ENCODE measurements at places on chromosomes 6 and 20.
A peak's percentile ranks its signal among the peaks of the same experiment; 100 is the strongest.

DNA sequence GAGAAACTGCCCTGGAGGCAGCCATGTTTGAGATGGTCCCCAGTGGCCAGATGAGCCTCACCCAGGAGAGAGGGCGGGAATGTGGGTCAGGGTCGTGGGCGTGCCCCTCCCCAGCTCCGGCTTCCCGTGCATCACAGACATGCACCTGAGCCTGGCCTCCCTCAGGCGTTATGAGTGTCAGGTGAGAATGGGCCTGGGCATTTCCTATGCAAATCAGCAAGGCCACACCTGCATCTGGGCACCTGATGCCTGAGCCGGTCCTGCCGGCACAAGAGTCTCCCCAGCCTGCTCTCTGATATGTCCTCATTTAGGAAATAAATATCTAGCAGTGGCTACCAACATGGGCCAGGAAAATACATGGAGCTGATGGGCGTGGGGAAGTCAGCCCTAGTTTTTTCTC lies 82.4 kb downstream of the RAMACL start:
- no peak for DNase-seq

DNA sequence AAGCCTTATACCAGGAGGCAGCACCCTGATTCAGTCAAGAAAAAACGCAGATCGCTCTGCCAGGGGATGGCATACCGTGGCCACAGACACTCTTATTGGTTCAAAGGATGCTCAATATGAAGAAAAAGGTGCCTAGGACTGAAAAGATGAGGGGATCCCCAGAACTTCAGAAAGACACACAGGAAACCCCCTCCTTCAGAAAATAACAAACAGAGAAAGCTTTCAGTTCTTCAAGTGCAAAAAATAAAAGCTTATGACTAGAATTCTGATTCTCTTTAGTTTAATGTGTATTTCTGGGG lies 17.7 kb upstream of the MYB start:
- DNase-seq, result no peak

DNA sequence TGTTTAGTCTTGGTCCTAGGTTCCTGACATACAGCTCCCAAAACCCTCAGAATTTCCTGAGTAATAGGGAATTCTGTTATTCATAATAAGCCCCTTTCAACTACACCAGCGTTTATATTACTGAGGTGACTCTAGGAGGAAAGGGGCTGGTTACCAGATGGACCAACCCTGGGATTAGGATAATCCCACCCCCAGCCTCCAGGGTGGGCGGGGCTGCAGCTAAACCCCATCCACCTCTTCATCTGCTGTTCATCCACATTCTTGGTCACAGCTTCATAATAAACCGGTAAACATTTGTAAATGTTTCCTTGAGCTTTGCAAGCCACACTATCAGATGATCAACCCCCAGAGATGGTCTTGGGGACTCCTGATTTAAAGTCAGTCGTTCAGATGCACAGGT lies 38.3 kb downstream of the NINL start:
- DNase-seq, result no peak

DNA sequence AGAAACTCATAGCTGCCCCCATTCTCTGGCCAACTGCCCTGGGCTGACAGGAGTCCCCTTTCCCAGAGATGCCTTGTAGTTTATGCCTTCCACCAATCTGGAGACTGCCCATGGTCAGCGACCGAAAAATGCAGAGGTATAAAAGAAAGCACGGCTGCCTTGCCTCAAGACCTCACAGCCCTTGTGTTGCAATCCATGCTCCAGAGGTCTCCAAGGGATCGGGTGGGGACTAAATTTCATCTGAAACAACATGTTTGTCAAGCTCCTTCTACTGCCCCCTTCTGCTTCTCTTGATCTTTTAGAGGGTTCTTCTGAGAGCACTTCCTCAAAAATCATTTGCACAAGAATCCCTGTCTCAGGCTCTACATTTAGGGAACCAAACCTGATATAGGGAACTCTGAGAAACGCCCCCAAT lies 128.8 kb downstream of the PLCB1 start:
- DNase-seq, result no peak

DNA sequence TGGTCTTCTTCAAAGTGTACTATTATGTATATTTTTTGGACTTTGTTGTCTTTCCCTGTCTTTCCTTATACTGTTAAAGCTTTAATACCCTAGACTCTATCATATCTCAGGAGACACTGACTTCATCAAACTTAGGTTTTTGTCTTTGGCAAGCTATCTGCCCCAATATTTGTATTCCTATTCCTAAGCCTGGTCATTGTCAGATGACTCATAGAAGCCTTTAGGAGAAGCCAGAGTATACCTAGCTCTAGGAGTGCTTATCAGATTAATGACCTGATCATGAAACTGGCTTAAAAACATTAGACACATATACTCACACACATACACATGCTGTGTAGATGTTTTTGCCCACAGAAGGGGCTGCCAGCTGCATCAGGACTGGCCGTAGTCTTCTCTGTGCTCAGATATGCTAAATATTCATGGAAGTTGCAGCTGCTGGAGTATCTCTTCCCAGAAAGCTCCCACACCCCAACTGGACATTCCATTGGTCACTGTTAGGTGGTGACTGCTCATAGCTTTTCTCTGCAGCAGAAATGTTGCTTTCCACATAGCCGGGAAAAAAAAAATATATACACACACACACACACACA lies 102.0 kb downstream of the ANKS1A start:
- no peak for DNase-seq

GRCh38 chr20:35887393-35888064 lies 66.8 kb downstream of the SCAND1 start:
- DNase-seq, result no peak

DNA sequence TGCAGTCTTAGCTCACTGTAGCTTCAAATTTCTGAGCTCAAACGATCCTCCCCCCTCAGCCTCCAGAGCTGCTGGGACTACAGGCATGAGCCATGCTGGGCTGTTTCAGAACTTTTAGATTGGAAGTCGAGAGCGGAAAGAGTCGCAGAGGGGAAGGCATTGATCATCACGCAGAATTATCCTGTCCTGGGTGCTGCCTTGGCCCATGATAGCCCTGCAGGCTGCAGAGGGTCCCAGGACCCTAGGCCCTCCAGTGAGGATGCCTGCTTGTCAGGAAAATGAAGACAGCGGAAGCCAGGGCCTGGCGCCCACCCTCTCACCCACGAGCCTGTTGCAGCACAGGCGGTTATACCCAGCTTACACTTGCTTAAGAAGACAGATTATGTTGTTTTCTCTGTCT lies 9.1 kb downstream of the TMEM181 start:
- DNase-seq, result no peak

DNA sequence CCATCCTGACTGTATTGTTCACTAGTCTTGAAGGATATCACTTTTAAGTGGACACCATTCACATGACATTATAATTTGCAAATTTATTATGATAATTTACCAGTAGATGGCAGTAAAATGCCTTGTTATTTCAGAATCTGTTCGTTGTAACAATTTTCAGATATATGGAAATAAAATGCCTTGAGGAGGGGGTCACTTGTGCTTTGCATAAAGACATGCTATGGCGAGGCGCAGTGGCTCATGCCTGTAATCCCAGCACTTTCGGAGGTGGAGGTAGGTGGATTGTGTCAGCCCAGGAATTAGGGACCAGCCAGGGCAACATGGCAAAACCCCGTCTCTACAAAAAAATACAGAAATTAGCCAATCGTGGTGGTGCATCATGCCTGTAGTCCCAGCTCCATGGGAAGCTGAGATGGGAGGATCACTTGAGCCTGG lies 9.0 kb upstream of the NCOA6 start:
- DNase-seq, result peak; percentile 20

GRCh38 chr6:143711714-143712113 lies 33.9 kb downstream of the PHACTR2 start:
- DNase-seq, result no peak

DNA sequence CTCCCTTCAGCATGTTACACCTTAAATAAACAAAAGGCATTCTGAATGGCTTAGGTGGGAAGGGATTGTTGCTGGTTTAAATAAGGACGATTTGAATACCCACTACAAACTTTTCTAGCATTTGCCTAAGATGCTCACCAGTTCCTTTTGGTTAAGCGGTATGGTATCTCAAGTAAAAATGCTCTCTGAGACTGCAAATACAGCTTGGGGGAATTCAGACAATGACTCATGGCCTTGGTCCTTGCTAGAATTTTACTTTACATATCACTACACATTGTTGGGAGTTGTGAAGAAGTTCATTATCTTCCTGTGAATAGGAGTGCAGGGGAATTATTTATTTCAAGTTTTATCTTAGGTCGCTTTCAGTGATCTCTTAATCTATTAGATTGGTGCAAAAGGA lies 670.7 kb downstream of the UTRN start:
- no peak for DNase-seq

DNA sequence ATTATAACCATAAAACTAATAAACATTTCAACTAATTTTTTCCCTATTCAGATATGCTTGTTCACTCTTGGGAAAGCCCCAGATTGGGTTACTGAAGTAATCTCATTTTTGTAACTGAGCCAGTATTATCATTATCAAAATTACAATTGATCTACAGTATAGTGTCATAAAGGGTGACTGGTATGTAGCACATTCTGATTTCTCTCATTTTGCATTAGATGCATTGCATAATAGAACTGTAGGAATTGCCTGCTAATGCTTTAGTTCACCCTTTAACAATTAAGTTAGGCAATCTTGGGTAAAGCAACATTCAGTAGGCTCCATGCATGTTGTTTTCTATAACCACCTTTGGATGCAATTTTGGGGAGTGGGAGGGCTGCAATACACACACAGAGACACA lies 150.8 kb upstream of the FLRT3 start:
- no peak for DNase-seq

DNA sequence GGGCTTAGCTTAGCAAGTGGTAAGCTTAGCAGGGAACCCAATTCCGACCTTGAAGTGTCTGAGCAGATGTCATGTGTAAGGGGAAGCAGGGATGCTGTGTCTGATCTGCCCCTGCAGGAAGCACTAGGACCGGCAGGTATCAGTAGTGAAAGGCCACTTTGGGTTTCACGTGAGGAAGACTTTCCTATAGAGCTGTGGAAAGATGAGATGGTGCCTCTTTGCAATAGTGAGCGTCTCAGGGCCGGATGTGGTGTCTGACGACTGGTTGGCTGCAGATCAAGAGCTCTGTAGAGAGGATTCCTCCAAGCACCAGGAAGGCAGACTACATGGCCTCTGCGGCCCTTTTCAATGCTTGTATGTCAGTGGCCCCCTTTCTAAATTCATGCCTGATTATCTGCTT lies 98.3 kb downstream of the TIAM2 start:
- DNase-seq, result no peak
